Activated naive CD4-positive, alpha-beta T cell treated with anti-CD3 and anti-CD28 coated beads, Interleukin-2, amount 50 U/mL, for 72 hours (primary cell): ENCODE measurements at places on chromosomes 5 and 9.
A peak's percentile ranks its signal among the peaks of the same experiment; 100 is the strongest.

DNA sequence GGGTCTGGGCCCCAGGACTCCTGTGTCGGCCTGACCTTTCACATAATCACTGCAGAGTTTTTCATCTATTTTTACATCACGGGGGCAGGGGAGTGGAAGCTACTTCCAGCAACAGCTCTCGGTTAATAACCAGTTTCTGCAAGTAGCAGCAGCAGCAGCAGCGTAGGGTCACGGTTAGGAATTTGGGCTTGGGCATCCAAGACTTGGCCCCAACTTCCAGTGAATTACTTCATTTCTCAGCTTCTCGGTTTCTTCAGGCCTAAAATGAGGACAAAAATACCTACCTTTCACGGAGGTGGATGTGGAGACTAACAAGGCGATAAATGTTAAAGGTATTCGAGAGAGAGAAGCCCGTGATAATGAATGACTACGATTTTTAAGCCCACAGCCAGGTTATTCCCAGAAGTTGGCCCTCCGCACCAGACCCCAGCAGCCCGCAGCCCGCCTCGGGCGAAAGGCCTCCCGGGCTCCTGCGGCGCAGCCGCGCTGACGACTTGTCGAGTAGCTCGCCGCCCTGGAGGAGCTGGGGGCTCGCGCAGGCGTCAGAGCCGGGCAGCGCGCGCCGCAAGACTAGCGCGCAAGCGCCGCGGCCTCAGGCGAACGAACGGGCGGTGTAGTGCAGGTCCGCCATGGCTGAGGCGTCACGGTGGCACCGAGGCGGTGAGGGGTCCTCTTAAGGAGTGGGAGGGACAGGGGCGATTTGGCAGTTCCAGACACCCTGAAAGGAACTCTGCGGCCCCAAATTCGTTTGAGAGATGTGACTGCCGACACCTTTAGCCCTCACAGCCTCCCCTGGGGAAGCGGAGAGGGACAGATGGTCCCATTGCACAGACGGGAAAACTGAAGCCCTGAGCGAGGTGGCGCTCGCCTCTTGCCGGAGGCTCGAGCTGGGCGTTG is at the start of gene PKD2L2:
PKD2L2 (plus strand) TSS at position 595 of the 897 bp plus-strand sequence; CDS start at position 630, 35 bp downstream.
- DNase-seq, result peak; percentile 90

DNA sequence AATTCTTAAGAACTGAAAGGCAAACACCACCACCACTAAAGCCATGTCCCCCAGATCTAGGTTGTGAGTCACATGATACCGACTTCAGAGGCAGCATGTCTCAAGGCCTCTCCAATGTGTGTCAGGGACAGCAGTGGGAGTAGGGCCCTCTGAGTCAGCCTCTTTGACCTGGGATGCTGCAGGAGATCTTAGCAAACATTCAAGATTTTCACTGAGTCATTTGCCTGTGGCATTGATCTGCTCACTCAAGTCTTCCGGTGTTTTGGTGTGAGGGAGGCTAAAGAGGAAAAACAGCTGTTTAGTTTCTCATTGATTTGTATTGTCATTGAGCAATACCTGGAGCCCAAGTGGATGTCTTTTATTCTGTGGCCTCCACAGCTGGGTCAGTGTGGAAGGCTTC is 36.1 kb downstream of the TMC1 start:
- DNase-seq, result no peak

DNA sequence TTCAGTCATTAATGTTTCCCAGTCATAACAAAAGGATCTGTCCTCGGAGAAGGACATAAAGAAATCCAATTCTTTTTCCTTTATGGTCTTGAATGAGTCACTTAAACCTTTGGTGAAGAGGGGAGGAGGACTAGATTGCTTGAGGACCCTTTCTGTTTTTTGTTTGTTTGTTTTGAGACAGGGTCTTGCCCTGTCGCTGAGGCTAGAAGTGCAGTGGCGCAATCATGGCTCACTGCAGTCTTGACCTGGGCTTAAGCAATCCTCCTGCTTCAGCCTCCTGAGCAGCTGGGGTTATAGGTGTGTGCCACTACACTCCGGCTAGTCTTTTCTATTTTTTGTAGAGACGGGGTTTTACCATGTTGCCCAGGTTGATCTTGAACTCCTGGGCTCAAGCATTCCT is 12.3 kb downstream of the TIGD6 start:
- DNase-seq, result no peak

DNA sequence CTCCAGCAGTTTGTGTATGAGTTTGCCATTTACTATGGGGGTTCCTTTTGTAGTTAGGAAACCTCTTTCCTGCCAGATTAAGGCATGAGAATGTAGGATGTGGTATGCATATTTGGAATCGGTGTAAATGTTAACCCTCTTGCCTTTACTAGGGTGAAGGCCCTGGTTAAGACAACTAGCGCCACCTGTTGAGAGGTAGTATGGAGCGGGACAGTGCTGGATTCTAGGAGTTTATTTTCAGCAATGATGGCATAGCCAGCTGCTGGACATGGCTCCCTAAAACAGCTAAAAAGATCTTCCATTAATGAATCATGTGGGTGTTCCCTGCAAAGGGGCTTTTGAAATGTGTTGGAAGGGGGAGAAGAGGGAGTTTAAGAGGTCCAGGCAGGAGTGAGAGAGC is 30.7 kb upstream of the GPX3 start:
- DNase-seq, result peak; percentile 29
